ENCODE measurements at places on chromosomes 3 and 15. TPM values are rescaled to one million over a fixed set of nuclear protein-coding genes. Genes with fewer than 3 reads are reported as not detected.

The GOLGA6L7 gene
- not detected for total RNA-seq

The MUC13 gene
- 38.3 TPM for total RNA-seq

The RETNLB gene
- 1.1 TPM for total RNA-seq

The C3orf52 gene
- total RNA-seq, result 11.9 TPM

The EFCAB12 gene
- 6.0 TPM for total RNA-seq

The KCNMB3 gene
- 2.0 TPM for total RNA-seq

The COX5A gene
- total RNA-seq, result 307 TPM

The LINS1 gene
- 16.2 TPM for total RNA-seq

The GRAMD2A gene
- 6.0 TPM for total RNA-seq

- peaks cover 16% of the 10 kb centered on the region for H3K36me3 ChIP-seq
- DNase-seq, result peak; percentile 47
- peaks cover 10% of the 10 kb centered on the region for H3K4me1 ChIP-seq
- no peaks in the 10 kb centered on the region for H3K27me3 ChIP-seq
- H3K4me3 ChIP-seq, result no peak overlapping the region
Observed at GRCh38 chr3:37984051-37984450, 6.5 kb upstream of the VILL start.

DNA sequence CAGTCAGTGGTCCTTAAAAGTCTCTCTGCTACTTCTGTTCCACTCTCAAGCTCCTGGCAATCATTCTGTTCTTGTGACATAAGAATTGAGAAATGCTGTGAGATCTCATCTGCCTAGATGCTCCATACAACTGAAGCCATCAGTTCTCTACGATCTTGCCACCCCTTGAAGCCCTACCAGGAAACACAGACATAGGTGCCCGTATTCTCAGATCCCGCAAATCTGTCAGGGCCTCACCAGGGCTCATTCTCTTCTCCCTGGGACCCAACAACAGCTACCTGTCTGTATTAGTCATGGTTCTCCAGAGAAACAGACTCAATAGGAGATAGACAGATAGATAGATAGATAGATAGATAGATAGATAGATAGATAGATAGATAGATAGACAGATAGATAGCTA, 149.1 kb downstream of the UACA start:
- no peak for DNase-seq
- no peaks in the 10 kb centered on the region for H3K36me3 ChIP-seq
- H3K4me3 ChIP-seq, result no peak overlapping the region

DNA sequence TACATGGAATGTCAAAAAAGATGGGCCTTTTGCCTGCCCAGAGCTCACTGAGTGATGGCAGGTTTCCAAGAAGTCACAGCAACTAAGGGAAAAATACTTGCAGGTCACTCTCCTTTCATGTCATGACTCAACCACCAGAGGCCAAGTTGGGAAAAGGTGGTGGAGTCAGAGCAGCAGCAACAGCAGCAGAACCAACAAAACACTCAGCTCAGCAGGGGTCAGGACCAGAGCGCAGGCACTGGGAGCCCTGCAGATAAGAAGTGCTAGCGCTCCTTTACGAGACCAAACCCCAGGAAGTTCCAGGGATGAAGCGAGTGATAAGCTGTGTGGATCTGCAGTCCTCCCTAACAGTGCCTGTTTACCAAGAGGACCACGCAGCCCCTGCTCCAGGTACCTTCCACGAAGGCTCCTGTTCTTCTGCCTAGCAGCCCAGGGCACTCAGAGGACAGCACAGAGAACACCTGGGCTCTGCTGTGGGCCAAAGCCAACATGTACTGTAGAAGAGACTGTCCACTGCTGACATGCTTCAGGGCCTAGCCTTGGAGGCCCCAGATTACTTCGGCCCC, 26.0 kb downstream of the POC1A start:
- no peak overlapping the region for H3K27ac ChIP-seq
- no peaks in the 10 kb centered on the region for H3K4me1 ChIP-seq
- no peaks in the 10 kb centered on the region for H3K27me3 ChIP-seq
- H3K4me3 ChIP-seq, result no peak overlapping the region
- DNase-seq, result no peak

DNA sequence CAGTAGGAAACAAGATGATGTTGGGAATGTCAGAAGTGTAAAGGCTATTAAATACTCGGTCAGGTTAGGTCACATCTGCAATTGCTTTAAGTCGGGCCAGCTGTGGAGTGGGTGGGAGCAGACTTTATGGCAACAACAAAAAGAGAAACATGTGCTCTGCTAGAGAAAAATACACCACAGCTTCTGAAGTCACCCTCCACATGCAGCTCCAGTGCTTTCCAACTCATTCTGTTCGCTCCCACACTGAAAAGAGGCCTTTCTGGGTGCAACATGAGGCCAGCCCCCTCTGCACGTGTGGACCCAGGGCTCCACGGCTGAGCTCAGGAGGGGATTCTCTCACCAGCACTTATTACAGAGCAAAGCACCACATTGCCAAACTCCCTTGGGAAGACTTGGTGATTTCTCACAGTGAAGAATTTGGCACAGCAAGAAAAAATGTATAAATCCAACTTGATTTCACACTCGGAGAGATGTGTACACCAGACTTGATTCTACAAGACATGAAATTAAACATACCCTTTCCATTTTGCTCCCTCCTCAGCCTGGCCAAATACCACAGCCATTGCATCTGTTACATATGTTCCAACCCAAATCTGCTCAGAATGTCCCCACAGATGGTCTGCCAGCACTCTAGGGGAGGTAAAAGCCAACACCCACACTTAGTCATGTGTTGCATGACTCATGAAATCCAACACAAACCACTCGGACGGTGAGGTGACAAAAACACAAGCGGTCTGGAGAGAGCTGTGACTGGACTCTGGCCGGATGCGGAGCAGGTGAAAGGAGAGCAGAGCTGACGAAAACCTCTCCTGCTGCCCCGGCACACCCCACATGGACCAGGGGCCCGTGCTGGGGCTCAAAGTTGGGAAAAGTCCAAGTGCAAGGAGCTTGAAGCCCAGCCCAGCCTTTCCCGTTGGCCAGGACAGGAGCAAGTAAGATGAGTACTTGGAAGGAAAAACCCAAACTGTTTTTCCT, 74.6 kb downstream of the ITGB5 start:
- H3K27ac ChIP-seq, result peak overlapping the region; percentile 74
- H3K36me3 ChIP-seq, result peaks cover 26% of the 10 kb centered on the region
- peak overlapping the region; percentile 63 for H3K4me3 ChIP-seq
- DNase-seq, result no peak

DNA sequence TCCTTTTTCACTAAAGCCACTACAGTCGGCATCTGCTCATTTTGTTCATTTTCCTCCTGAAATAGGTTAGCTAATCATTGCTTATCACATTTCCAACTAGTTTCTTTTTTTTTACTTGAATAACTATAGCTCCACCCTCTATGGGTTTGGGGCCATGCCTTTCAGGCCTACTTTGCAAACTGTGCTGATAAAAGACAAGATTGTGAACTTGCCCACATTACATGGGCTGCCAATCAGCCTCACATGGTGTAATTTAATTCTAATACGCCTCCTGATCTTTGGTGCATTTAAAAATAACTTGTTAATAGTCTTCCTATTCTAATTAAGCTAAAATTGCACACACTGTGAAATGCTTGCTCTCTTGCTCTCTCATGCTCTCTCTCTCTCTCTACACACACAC, 90.5 kb downstream of the TGFBR2 start:
- no peaks in the 10 kb centered on the region for H3K27me3 ChIP-seq
- no peak overlapping the region for H3K27ac ChIP-seq
- H3K4me3 ChIP-seq, result no peak overlapping the region
- peaks cover 10% of the 10 kb centered on the region for H3K4me1 ChIP-seq

DNA sequence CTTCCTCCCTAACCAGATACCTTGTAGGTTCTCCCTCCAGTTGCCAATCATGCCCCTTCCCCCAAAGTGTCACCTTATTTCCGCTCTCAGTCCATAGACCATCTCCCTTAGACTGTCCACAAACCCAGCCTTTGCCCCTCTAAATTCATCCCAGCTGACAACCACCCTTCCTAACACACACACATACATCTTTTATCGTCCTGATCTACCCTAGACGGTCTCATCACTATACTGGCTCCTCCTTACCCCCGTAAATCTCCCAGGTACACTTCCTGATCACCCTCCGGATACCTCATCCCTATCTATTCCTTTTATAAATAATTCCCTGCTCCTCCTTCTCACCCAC, 828 bp downstream of the THOC7 start:
- DNase-seq, result no peak
- peaks cover 40% of the 10 kb centered on the region for H3K4me1 ChIP-seq
- H3K4me3 ChIP-seq, result peak overlapping the region; percentile 84
- peak overlapping the region; percentile 68 for H3K27ac ChIP-seq
- peaks cover 16% of the 10 kb centered on the region for H3K36me3 ChIP-seq

DNA sequence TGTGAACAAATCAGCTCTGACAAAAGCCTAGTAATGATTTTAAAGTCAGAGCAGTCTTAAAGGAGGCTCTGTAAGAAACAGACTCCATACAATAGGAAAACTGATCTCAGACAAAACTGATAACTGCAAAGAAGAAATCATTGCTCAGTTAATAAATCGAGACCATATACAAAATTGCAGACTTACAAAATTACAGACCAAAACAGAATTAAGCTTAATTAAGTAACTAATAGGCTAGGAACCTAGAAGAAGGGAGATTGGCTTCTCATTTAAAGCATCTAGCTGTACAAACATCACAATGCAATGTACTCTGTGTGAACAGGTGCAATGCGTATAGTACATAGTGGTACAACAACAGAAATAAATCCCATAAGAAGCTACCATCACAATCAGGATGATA, 46.3 kb downstream of the ZBTB20 start:
- peaks cover 3% of the 10 kb centered on the region for H3K36me3 ChIP-seq
- H3K27me3 ChIP-seq, result no peaks in the 10 kb centered on the region
- no peak overlapping the region for H3K27ac ChIP-seq
- H3K4me1 ChIP-seq, result peaks cover 19% of the 10 kb centered on the region

DNA sequence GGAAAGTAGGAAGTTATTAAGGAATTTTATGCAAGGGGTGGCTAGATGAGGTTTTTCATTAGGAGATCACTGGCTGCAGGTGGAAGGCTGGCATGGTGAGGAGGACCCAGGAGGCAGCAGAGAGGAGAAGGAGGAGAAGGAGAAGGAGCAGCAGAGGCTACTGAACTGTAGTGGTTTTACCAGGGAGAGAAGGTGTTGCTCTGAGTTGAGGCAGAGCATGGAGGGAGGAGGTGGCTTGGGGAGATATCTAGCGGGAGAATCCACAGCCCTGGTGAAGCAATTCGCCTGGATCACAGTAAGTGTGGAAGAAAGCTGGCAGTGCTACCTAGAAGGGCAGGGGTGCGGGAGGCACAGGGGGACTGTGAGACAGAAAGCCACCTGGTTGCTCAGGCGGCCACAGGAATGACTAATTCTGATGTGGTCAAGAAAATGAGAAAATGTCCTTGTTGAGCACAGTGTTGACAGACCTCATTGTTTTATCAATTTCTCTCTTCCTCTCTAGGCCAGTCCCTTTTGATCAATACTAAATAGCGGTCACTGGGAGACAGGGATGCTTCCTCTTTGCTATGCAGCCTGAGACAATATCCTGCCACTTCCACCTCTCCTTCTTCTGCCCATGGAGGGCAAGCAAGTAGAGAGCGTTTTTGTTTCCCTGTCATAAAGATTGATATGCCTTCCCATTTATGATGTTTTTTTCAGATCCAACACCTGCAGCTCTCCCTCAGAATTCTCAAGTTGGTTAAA, 94.6 kb downstream of the EEFSEC start:
- no peaks in the 10 kb centered on the region for H3K27me3 ChIP-seq
- H3K4me3 ChIP-seq, result no peak overlapping the region
- no peak for DNase-seq
- H3K27ac ChIP-seq, result no peak overlapping the region

DNA sequence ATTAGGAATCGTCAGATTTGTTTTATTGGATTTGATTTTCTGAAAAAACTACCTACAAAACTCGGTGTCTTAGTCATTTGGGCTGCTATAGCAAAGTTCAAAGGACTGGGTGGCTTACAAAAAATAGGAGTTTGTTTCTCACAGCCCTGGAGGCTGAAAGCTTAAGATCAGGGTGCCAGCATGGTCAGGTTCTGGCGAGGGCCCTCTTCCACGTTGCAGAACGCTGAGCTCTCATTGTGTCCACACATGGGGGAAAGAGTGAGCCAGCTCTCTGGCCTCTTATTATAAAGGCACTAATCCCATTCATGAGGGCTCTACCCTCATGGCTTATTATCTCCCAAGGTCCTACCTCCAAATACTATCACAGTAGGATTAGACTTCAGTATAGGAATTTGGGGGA, 40.6 kb upstream of the MRPS22 start:
- no peak overlapping the region for H3K27ac ChIP-seq
- peaks cover 11% of the 10 kb centered on the region for H3K27me3 ChIP-seq
- H3K4me1 ChIP-seq, result peaks cover 9% of the 10 kb centered on the region
- no peak for DNase-seq

DNA sequence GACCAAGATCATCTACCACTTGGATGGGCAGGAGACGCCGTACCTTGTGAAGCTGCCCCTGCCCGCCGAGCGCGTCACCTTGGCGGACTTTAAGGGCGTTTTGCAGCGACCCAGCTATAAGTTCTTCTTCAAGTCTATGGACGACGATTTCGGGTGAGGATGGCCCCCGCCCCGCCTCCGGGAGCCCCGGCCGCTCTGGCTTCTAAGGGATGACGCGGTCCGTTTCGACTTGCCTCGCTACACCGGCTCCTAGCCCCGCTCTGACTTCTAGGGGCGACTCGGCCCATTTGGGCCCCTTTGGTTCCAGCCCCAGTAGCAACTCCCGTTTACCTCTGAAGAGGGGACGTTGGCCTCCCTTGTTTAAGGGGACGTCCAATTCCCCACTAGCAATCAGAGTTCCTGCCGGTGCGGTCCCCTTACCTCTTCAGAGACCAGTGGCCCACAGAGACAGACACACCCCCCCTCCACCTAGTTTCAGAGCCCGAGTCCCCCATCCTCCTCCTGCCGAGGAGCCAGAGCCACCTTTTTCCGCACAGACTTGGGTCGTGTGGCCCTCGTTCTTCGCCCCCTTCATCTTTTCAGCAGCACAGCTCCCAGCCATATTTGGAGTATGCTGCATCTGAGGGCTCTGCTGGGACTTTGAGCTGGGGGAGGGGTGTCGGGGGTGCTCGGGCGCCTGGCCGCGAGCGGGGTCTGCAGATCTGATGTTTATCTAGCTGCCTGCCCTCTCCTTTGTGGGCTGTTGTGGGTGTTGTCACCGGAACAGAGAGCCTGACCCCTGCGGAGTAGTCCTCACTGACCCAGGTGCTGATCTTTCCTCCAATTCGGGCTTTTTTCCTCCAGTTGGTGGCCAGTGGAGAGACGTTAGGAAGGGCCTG, 706 bp downstream of the DVL3 start:
- peak overlapping the region; percentile 88 for H3K27ac ChIP-seq
- DNase-seq, result no peak
- H3K4me1 ChIP-seq, result peaks cover 26% of the 10 kb centered on the region
- H3K27me3 ChIP-seq, result no peaks in the 10 kb centered on the region
- peak overlapping the region; percentile 98 for H3K4me3 ChIP-seq

GRCh38 chr3:112568642-112569041, 6.8 kb downstream of the SLC35A5 start:
- H3K4me3 ChIP-seq, result no peak overlapping the region
- H3K36me3 ChIP-seq, result peaks cover 22% of the 10 kb centered on the region
- H3K27ac ChIP-seq, result no peak overlapping the region

- no peak overlapping the region for H3K4me3 ChIP-seq
- DNase-seq, result no peak
- H3K27me3 ChIP-seq, result no peaks in the 10 kb centered on the region
Observed at GRCh38 chr3:182389071-182389815, 404.1 kb upstream of the ATP11B start.
